Panc1 (cell line): ENCODE measurements at places on chromosomes 11 and 22. TPM values are rescaled to one million over a fixed set of nuclear protein-coding genes. Genes with fewer than 3 reads are reported as not detected.

The CCDC87 gene
- total RNA-seq = 2.0 TPM

The RTCB gene
- 55.9 TPM for total RNA-seq

The ARHGAP8 gene
- total RNA-seq = 9.2 TPM

The LRRC75B gene
- 4.1 TPM for total RNA-seq

The CRYBB2 gene
- total RNA-seq = 0.39 TPM

The APOA5 gene
- 0.39 TPM for total RNA-seq

The RANGAP1 gene
- 140 TPM for total RNA-seq

The FGF4 gene
- not detected for total RNA-seq

The SRSF8 gene
- total RNA-seq = 40.6 TPM

The ACRV1 gene
- 0.26 TPM for total RNA-seq

The CHRDL2 gene
- total RNA-seq = 0.15 TPM

The GLB1L3 gene
- total RNA-seq = not detected

The SNAP29 gene
- total RNA-seq = 24.5 TPM

The GVQW3 gene
- 3.2 TPM for total RNA-seq

The BTBD18 gene
- total RNA-seq = not detected

The OR51B2 gene
- not detected for total RNA-seq

The BEST1 gene
- total RNA-seq = 0.13 TPM

The NAGA gene
- total RNA-seq = 24.2 TPM

The MYBPC3 gene
- total RNA-seq = not detected

The RIN1 gene
- 21.7 TPM for total RNA-seq

The SUSD2 gene
- total RNA-seq = 10.6 TPM

The LUZP2 gene
- 0.18 TPM for total RNA-seq

The WT1 gene
- total RNA-seq = 15.9 TPM

The HBE1 gene
- 3.2 TPM for total RNA-seq

The RAC2 gene
- 1.5 TPM for total RNA-seq

The OR8A1 gene
- total RNA-seq = not detected

The OR6T1 gene
- total RNA-seq = not detected

The CARD18 gene
- 8.1 TPM for total RNA-seq

The SCO2 gene
- 14.2 TPM for total RNA-seq

The GLYATL2 gene
- total RNA-seq = not detected

The CTSW gene
- not detected for total RNA-seq

The SERHL2 gene
- 1.6 TPM for total RNA-seq

The AAMDC gene
- total RNA-seq = 52.7 TPM

The CBLIF gene
- not detected for total RNA-seq

The ZP1 gene
- not detected for total RNA-seq

The MMP13 gene
- 0.15 TPM for total RNA-seq

The CD3D gene
- total RNA-seq = 0.39 TPM

The DRD2 gene
- total RNA-seq = 5.3 TPM

The SYT9 gene
- total RNA-seq = 3.7 TPM

The KLHL35 gene
- total RNA-seq = 10.9 TPM

The SEPTIN5 gene
- 17.2 TPM for total RNA-seq

The TUBA8 gene
- total RNA-seq = 1.3 TPM

The PGM2L1 gene
- 33.1 TPM for total RNA-seq
